ENCODE measurements at places on chromosomes 12 and 14.

GRCh38 chr12:8917751-8918150, 3.4 kb downstream of the PHC1 start:
- no peak for DNase-seq

DNA sequence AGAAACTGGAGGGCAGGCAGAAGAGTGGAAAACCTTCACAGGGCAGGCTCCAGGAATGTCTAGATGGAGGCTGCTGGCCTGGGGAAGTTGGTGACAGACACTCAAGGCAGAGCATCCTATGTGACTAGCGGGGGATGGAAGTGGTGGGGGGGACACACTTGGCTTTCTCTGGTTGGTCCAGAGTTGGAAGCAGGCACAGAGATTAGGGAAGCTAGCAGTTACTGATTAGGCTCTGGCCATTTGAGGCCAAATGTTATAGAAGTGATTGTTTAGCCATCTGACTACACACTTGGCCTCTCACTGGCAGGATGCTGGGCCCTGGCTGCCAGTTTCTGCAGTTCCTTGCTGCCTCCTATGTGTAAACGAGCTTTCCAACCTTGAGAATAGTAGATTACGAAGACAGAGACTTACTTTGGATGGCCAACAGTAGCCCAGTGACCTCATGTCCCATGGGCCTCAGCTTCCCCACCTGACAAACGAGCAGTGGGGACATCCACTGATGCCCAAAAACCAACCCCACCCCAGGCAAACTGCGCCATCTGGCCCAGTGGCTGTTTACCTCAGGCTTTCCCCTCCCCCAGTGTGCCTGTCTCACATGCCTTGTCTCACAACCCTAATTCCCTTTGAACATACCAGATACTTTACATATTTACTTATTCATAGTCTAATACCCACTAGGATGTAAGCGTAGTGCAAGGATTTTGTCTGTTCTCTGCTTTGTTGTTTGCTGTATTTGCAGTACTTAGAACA, 102.7 kb downstream of the PAPLN start:
- no peak for DNase-seq

GRCh38 chr12:116365606-116366455, 88.3 kb upstream of the MED13L start:
- no peak for DNase-seq

- DNase-seq: no peak
These were observed 21.0 kb downstream of the EEA1 start for GRCh38 chr12:92908108-92908507.

GRCh38 chr12:121222847-121223246, 12.9 kb downstream of the P2RX4 start:
- DNase-seq: no peak

GRCh38 chr12:121560392-121561008, 20.3 kb downstream of the KDM2B start:
- no peak for DNase-seq

DNA sequence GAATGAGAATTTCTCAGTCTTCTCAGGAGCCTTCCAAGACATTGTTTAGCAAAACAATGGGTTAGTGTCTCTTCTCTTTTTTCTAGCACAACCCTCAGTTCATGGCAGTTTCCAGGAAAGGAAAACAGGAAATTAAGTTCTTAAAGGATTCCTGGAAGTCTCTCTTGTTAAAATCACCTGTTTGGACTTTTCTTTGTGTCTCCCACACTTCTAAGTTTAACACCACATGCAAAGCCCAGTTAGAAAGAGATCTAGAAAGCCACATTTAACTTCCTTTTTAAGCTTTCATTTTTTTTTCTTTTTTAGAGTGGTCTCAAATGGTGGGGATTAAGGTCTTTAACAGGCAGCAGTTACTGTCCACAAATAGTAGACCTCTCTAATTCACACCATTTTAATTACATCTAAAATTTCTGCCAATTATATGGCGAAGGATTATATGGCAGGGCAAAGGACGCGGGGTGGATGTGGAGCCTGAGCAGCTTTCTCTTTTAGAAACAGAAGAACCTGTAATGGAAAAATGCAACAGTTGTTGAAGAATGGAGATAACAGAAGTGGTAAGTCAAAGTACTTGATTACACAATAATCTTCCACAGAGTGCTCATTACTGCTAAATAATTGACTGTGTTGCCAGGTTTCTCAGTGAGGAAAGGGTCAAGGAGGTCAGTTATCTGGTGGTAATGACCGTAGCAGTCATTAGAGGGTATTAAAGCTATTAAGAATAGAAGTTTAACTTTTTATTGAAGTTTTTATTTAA, 298.6 kb downstream of the AKAP6 start:
- DNase-seq: no peak

DNA sequence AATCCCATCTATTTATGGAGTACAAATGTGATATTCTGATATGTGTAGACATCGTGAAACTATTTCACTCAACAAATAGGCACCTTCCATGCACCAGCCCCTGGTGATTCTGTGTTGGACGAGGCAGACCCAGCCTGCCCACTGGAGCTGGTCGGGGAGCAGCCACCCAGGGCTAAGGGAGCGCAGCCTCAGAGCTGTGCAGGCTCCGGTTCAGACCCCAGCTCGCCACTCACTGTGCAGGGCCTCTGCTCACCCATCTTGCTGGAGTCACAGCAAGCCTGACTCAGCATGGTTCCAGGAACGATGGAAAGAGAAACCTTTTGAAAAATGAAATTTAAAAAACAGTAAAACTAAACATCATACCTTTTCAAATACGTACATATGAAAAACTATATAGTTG, 52.3 kb upstream of the BCL11B start:
- DNase-seq: no peak

DNA sequence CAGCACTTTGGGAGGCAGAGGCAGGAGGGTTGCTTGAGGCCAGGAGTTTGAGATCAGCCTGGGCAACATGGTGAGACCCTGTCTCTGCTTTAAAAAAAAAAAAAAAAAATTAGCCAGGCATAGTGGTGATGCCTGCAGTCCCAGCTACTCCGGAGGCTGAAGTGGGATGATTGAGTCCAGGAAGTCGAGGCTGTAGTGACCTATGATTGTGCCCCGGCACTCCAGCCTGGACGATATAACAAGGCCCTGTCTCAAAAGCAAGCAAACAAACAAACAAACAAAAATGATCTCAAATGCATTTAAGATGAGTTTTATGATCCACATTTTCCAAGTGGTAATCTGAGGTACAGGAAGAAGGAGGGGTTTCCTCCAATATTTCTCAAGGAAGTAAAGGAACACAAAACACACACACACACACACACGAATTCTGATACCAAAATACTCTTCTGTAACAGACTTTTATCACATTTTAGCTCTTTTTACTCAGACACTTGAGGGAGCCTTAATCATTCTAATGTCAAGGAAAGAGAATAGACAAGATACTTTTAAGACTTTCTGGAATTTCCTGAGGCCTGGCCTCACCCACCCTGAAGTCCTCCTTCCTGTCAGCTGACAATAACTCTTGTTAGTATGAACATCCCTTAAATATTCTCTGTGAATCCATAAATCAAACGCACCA, 44.4 kb upstream of the CERS5 start:
- DNase-seq: no peak

- DNase-seq: no peak
These were observed 86.2 kb upstream of the TMTC1 start for GRCh38 chr12:29869946-29870345.

- DNase-seq: no peak
These were observed 157.4 kb downstream of the DACT1 start for GRCh38 chr14:58794993-58795762.

GRCh38 chr12:123973552-123974341, 732 bp downstream of the ZNF664 start:
- no peak for DNase-seq

Measured in GM18507 (cell line).